Retina (tissue), 1 donor: ENCODE measurements at places on chromosomes 12 and 14.

DNA sequence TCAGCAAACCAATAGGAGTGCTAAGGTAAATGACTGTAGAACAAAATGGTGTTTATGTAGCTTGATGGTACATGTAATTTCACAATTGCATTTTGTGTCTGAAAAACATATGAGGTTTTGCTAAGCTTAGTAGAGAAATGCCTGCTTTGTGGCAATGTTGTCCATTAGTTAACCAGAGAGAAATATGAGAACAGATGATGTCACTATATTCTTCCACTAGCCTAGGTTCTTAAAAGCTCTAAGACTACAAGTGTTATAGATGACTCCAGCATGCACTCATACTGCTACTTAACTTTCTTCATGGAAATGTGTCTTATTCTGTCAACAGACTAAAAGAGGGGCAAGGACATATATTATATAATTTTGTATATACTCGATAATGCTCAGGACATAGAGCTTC is 309.4 kb downstream of the APAF1 start:
- no peak for DNase-seq

- DNase-seq: no peak
Observed at GRCh38 chr14:96914571-96915128, 117.5 kb downstream of the VRK1 start.

DNA sequence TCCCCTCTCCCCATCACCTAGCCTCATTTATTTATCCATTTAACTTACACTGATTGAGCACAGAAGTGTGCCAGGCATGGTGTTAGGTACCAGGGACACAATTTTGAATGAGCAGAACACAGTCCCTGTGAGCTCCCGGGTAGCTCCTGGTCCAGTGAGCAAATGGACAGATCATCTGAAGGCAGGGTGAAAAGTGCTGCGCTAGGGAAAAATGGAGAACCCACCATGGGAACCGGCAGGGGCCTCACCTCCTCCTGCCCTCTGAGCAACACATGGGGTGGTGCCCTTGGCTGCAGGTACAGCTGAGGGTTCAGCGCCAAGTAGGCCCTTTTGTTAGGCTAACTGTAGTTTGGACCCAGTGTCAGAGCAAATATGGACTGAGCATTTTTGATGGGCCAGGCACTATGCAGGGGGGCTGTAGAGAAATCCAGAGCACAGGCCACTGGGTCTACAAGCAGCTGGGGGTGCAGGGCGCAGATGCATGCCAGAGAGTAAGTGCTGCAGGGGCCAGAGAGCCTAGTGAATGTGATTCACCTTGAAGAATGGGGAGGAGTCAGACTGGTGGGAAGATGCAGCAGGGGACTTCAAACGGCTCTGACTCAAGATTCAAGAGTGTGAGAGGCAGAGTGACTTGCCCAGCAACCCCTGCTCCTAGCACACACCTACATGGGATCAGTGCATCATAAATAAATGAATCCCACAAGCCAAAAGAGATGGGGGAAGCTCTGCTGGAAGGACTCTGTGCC is 28.2 kb downstream of the LTBP2 start:
- no peak for DNase-seq

DNA sequence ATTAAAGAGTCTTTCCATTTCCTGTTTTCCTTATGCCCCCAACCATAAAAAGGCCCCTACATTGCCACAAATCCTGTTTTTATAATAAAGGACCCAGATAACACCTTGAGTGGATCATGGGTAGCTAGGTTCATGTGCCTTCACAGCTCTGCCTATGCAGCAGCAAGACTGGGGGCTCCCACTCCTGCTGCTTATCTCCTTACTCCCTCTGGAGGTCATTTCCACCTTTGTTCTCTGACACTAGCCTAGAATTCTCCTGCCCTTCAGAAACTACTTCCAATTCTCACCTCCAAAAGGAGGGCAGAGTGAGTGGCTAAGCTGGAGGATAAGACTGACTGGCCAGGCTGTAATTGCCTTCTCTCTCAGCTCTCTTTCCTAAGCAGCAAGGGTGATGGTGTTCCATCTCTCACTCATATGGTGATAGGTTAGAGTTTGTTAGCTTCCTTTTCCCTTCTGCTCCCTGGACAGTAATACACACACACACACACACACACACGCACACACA is 20.0 kb upstream of the STAC3 start:
- DNase-seq: no peak

DNA sequence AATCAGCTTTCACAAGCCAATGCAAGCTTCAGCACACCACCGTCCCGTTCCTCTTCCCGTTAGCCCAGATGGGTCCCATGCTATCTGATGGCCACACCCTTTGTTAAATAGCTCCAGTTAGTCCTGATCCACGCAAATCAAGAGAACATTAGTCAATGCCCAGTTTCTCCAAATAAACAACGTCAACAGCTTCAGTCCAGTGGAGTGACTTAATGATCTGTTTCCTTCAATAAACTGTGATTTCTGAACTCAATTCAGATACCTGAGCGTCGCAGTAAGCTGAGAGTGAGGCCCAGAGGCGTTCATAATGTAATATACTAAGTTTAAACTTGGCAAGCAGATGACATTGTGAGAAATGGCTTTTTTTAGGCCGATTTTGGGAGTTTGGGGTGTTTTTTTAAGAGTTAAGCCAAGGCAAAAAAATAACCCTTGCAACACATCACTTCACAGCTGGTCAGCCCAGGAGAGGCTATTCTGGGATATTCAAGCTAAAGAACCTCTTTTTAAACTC is 112.3 kb downstream of the ZFP36L1 start:
- no peak for DNase-seq

- DNase-seq: no peak
Observed at GRCh38 chr12:6958609-6959057, 7.5 kb downstream of the PTPN6 start.
